ENCODE measurements at places on chromosomes 3 and 15. TPM values are rescaled to one million over a fixed set of nuclear protein-coding genes. Genes with fewer than 3 reads are reported as not detected.

GREM1 gene
- 527 TPM for total RNA-seq

CA12 gene
- 8.1 TPM for total RNA-seq

SELENOS gene
- 84.6 TPM for total RNA-seq

TF gene
- not detected for total RNA-seq

ITPKA gene
- 1.6 TPM for total RNA-seq

SKOR1 gene
- not detected for total RNA-seq

TBCCD1 gene
- total RNA-seq = 10.3 TPM

GOLGA8J gene
- not detected for total RNA-seq

FBXL22 gene
- 1.3 TPM for total RNA-seq

HEG1 gene
- 110 TPM for total RNA-seq

COL8A1 gene
- total RNA-seq = 324 TPM

MASP1 gene
- 198 TPM for total RNA-seq

SENP8 gene
- total RNA-seq = 2.6 TPM

AGTR1 gene
- 1.6 TPM for total RNA-seq

SPTSSB gene
- total RNA-seq = not detected

C3orf49 gene
- total RNA-seq = not detected

ANKRD34C gene
- not detected for total RNA-seq

RTP1 gene
- total RNA-seq = not detected

UBL7 gene
- total RNA-seq = 42.7 TPM

ISLR2 gene
- total RNA-seq = not detected

NMNAT3 gene
- 0.86 TPM for total RNA-seq

PFN2 gene
- total RNA-seq = 137 TPM

GOLGA8O gene
- 0.43 TPM for total RNA-seq

STAC gene
- total RNA-seq = 0.32 TPM

TGM5 gene
- not detected for total RNA-seq

FANCD2 gene
- total RNA-seq = 23.3 TPM

ITIH1 gene
- not detected for total RNA-seq

AQP9 gene
- not detected for total RNA-seq

SCN11A gene
- under 0.01 TPM for total RNA-seq

FANCD2OS gene
- not detected for total RNA-seq

TXNRD3 gene
- 11.3 TPM for total RNA-seq

CD200R1 gene
- total RNA-seq = under 0.01 TPM

MYRIP gene
- not detected for total RNA-seq

MED12L gene
- total RNA-seq = 0.32 TPM

GTPBP8 gene
- total RNA-seq = 40.6 TPM

GOLGA8Q gene
- 0.43 TPM for total RNA-seq

FRMD5 gene
- 1.3 TPM for total RNA-seq

ARPIN gene
- 16.1 TPM for total RNA-seq

SLC22A14 gene
- 0.86 TPM for total RNA-seq

KBTBD8 gene
- 3.5 TPM for total RNA-seq

GRAMD2A gene
- under 0.01 TPM for total RNA-seq

INSYN1 gene
- under 0.01 TPM for total RNA-seq

CDAN1 gene
- 15.1 TPM for total RNA-seq

C3orf38 gene
- total RNA-seq = 33.2 TPM

MYZAP gene
- 0.43 TPM for total RNA-seq

SIDT1 gene
- not detected for total RNA-seq

FGD5 gene
- total RNA-seq = under 0.01 TPM

GOLGA6A gene
- not detected for total RNA-seq

SLC7A14 gene
- total RNA-seq = 2.2 TPM

CASR gene
- total RNA-seq = not detected

FETUB gene
- total RNA-seq = not detected

RBPMS2 gene
- not detected for total RNA-seq

ARRDC4 gene
- total RNA-seq = 18.4 TPM

POPDC2 gene
- 1.3 TPM for total RNA-seq

MKRN2OS gene
- total RNA-seq = not detected
